Mucosa of descending colon (tissue), 3 donors: ENCODE measurements at places on chromosomes 12 and 14. TPM values are rescaled to one million over a fixed set of nuclear protein-coding genes. Genes with fewer than 3 reads are reported as not detected.

Gene FOXN4
- not detected for total RNA-seq

Gene TRPV4
- total RNA-seq, result 0.43 TPM

Gene LRFN5
- total RNA-seq, result 0.55 TPM

Gene STAC3
- total RNA-seq, result 3.3 TPM

Gene IFI27L2
- 25.5 TPM for total RNA-seq

Gene HOXC12
- not detected for total RNA-seq

Gene OR4E2
- total RNA-seq, result not detected

Gene CREBL2
- 35.9 TPM for total RNA-seq

Gene TROAP
- total RNA-seq, result 18.8 TPM

Gene GXYLT1
- 7.4 TPM for total RNA-seq

Gene RD3L
- total RNA-seq, result not detected

Gene TRIM9
- 3.9 TPM for total RNA-seq

Gene SLC16A7
- 10.8 TPM for total RNA-seq

Gene POU6F1
- 3.9 TPM for total RNA-seq
